ENCODE measurements at places on chromosomes 16 and 17.
A peak's percentile ranks its signal among the peaks of the same experiment; 100 is the strongest.

- no peak for DNase-seq
Observed at GRCh38 chr16:29650771-29651170, 12.3 kb upstream of the SPN start.

DNA sequence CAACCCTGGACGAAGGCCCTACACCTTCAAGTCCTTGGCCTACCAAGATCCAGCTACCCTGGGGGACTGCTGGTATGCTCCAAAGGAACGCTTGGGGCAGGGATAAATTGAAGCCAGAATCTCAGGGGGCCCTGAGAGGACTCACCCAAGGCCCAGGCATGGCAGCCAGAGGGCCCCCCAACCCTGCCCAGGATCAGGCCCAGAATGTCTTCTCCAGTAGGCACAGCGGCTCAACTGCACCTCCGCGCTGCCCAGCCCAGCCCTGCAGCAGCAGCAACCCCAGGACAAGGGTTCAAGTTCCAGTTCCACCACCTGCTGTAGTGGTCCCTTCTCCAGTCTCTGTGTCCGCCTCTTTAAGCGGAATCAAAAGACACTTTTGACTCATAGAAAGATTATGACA, 2.2 kb downstream of the TFAP4 start:
- DNase-seq: no peak

- peak; percentile 80 for DNase-seq
Observed at GRCh38 chr17:8991514-8992285, 26.2 kb upstream of the PIK3R5 start.

- DNase-seq: no peak
Observed at GRCh38 chr17:49402706-49403105, 12.0 kb downstream of the PHB1 start.

DNA sequence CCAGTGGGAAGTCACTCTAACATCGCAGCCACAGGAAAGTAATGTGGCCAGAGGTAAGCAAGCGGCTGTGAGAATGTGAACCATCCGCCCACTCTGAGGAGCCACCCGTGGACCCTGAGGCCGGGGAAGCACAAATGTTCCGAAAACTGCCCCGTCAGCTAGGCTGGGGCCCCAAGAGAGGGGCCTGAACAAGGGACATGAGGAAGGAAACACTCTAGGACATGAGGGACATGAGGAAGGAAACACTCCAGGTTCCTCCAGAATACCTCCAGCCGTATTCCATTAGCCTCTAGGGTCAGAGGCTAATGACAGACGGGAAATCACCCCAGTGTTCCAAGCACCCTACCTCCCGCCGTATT, 317 bp downstream of the TEFM start:
- peak; percentile 31 for DNase-seq

DNA sequence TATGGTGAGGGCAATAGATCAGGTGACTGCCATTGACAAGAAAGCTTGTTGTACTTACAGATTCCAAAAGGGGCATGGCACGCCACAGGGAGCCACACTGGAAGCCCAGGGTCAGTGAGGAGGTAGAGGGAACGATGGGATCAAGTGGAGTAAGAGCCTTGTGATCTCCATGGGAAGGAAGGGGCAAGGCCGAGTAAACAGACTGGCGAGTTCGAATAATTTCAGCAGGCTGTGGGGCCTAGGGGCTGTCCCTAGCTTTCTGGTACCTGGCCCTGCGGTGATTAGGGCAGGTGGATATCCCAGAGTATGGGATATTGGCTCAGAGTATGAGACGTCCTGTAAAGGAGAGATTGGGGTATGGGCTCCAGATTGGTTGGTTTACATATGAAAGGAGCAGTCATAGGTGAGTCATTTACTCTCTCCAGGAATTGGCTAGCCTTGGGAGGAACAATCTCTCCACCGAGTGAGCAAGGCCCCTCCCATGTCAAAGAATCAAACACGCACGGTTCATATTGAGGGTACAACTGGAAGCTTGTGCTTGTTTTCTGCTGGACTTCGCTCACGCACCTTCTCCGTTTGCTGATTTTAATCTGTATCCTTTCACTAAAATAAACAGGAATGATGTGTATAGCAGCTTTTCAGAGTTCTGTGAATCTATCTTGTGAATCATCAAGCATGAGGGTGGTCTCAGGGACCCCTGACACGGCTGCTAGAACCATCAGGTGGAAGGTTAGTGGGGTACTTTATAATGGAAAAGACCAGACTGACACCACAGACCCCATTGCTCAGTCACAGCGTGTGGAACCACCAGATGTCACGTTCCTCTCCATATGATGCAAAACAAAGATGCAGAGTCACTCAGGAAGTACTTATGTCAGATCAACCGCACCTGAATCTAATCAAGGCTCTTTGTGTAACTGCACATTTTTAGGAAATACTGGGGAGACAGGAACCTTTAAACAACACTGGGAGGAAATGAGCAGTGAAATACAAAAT, 27.9 kb downstream of the GABARAPL2 start:
- peak; percentile 14 for DNase-seq

DNA sequence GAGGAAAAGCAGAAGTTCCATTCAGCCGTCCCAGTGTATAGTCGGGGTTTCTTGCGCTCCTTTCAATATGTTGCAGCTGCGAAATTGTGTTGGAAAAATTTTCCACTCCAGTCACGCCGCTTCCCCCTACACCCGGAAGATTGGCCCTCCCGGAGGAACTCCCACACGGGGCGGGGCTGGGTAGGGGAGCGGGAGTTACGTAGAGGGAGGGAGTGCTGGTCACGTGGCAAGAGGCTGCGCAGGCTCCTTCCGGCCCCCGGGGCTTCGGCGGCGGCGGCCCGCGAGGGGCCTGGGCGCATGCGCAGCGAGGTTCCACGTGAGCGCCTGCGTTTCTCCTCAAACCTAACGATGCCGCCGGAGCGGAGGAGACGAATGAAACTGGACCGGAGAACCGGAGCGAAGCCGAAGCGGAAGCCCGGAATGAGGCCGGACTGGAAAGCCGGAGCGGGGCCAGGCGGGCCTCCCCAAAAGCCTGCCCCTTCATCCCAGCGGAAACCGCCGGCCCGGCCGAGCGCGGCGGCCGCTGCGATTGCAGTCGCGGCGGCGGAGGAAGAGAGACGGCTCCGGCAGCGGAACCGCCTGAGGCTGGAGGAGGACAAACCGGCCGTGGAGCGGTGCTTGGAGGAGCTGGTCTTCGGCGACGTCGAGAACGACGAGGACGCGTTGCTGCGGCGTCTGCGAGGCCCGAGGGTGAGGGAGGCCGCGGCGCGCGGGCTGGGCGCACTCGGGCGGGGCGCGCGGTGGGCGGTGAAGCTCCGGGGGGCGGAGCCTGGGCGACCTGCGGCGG, at the start of gene UTP18:
UTP18 (plus strand) TSS at position 310 of the 787 bp plus-strand sequence; CDS start at position 349, 39 bp downstream.
- peak; percentile 97 for DNase-seq

DNA sequence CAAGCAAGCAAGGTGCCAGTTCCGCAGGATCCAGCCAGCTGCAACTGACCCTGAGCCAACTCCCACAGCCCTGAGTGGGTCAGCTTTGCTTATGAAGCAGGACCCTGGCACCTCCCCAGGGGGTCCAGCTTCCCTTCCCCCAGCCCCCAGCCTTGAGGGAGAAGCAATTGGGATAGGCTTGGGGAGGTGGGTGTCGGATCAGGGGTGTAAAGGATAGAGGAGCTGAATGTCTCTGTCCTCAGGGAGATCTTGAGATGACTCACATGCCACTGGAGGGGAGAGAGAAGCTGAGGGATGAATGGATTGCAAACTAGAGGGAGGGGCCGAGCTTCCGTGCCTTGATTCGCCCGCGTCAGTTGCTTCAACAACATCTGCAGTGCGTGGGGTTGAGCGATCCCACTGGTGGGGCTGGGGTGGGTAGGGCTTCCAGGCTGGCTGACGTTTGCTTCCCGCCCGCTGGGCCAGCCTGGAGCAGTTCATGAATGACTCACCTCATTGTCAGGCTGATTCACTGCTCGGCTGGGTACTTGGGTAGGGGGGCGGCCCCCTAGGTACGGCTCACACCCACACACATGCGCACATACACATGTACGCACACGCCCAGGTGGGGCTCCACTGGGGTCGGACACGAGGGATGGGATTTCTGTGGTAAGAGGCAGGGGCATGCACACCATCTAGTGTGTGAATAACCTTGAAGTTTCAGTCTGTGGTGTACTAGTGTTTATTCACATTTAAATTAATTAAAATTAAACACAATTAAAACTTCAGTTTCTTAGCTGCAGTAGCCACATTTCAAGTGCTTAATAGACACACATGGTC, 3.6 kb upstream of the HROB start:
- peak; percentile 85 for DNase-seq

- peak; percentile 56 for DNase-seq
Observed at GRCh38 chr16:31200821-31201568, 1.6 kb downstream of the PYCARD start.

GRCh38 chr16:55489119-55489955, 10.3 kb downstream of the MMP2 start:
- no peak for DNase-seq

GRCh38 chr16:14302399-14303181, 231.5 kb downstream of the MRTFB start:
- DNase-seq: peak; percentile 42

DNA sequence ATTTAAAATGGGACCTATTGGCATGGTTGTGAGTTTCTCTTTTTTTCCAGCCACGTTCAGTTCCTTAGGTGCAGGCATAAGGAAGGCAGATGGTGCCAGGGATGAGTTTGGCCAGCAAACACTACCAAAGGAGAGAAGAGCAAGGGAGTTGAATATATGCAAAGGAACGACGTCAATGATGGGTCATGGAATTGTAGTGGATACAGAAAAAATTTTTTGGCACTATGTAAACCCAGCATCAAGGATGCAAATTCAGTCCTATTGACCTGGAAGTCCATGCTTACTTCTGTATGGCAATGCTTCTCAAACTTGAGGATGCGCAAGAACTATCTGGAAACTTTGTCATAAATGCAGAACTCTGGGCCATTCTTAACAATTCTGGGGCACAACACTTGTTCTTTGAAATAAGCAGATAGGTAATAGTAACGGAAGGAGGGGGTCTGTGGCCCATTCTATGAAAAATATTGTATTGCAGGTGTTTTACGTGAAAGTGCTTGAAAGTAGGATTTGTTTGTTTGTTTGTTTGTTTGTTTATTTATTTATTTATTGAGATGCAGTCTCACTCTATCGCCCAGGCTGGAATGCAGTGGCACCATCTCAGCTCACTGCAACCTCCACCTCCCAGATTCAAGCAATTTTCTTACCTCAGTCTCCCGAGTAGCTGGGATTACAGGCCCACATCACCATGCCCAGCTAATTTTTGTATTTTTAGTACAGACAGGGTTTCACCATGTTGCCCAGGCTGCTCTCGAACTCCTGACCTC, 18.0 kb downstream of the APOH start:
- DNase-seq: no peak

GRCh38 chr16:259814-260253, 15.9 kb downstream of the RGS11 start:
- no peak for DNase-seq

- DNase-seq: no peak
Observed at GRCh38 chr16:46862555-46863447, 21.4 kb upstream of the GPT2 start.

DNA sequence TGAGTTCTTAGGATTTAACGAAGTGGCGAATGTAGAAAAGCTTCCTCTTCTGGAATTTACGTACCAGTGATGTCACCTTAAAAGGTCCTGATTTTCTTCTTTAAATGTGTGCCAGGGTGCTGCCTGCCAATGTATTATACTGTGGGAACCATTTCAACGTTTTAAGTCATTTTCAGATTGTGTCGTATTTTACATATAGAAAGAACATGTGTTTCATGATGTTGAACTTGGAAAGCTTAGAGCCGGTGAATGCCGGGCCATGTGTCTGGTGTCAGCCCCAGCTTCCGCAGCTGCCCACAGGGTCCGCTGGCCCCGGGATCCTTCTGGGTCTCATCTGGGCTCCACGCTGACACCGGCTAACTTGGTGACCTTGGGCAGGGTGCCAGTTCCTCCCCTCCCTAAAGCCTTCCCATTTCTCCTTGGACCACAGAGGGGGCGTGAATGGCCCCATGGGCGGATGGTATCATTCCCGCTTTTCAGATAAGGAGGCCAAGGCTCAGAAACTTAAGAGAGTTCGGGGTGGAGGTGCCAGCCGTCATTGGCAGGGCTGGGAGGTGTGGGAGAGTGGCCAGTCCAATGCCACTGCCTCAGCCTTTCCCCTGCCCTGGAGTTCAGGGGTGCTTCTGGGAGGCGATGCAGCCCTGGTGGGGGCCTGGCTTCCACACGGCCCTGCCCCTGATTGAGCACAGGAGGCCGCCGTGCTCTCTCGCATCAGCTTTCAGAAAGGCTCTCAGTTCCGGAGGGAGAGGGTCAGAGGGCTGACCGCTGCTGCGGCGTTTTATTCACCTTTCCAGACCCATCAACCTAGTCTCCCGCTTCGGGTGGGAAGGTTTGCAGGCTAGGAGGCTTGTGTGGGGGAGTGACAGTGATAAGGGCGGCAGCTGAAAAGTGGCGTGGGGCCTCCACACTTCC, 68.8 kb upstream of the CIBAR2 start:
- no peak for DNase-seq

DNA sequence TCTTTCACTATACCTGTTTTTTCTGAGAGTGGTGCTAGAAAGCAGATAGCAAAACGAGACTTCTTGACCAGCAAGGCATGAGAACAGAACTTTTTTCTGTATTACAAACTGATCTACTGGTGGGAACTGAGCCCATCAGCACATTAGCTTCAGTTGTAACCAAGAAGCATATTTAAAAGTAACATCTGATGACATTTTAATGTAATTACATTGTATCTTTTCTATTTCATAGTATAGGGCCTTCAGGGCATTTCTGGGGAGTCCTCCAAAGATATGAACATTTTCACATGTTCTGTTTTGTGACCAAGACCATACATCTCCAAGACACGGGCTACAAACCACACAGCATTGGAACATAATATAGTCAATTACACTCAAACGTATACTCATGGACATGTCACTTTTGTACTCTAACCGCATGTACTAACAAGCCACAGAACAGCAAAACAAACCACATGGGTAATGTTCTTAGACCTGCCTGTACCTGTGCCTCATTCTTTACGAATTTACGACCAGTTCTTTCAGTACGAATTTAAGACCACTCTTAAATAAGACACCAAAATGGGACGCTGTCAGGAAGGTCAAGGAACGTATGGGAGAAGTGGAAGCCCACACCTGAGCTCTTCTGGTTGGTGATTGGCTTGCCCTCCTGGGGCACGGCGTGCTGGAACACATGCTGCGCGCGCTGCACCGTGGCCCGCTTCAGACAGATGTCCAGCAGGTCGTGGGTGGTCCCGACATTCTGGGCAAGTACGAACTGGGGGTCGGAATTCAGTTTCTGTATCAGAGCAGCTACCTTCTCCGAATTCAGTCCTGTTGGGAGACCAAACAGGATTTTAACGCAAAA, 825 bp downstream of the BLMH start:
- peak; percentile 60 for DNase-seq

- DNase-seq: no peak
Observed at GRCh38 chr16:82093666-82094300, 58.7 kb downstream of the HSD17B2 start.

DNA sequence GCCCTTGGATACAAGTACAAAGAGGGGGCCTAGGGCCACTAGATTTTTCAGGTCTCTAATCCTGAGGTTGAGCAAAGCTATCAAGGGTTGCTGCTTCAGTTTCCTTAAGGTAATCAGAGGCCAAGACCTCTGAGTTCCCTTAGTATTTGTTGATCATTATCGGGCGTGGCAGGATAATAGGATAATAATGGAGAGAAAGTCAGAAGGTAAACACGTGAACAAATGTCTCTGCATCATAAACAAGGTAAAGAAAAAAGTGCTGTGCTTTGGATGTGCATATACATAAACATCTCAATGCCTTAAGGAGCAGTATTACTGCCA, 41.5 kb upstream of the YPEL2 start:
- no peak for DNase-seq

All from stimulated activated CD4-positive, alpha-beta T cell treated with anti-CD3 and anti-CD28 coated beads, Interleukin-15, amount 100 ng/mL, for 24 hours (primary cell).